Small intestine (tissue), 16 donors: ENCODE measurements at places on chromosomes 4 and X. TPM values are rescaled to one million over a fixed set of nuclear protein-coding genes. Genes with fewer than 3 reads are reported as not detected.

DNA sequence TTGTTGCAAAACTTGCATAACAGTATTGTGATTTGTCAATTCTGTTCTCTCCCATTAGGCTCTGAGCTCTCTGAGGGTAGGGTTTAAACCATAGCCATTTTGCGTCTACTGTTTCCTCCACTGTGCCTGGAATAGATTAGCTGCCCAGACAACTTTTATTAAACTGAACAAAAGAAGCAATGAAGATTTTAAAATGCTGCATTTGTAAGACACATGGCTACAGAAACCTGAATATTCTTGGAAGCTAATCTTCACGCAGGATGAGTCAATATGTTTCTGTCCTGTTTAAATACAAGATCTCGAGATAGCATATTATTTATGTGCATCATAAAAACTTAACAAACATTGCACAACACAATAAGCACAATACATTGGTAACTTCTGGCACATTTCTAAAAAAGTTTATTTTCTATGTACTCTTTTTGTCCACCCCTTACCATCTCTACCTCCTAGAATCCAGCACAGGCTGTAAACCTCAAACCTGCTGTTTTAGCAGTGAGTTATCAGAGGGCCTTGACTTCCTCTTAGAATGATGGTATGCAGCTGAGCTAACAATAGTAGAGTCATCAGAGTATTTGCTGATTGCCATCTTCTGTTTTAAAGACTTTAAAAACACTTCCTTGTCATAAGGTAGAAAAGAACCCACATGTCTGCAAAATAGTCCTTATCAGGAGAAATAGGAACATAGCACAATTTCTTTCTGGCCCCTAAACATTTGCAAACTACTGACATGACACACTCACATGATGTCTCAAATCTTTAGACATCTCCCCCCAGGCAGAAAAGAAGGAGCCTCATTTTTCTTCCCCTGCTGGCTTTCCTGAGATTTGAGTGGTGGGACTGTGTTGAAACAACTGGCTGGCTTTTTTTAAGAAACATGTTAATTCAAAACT is 10.6 kb upstream of the CCNG2 start:
- H3K27ac ChIP-seq = peak overlapping the region; percentile 44
- no peaks in the 10 kb centered on the region for H3K36me3 ChIP-seq
- no peaks in the 10 kb centered on the region for H3K27me3 ChIP-seq
- peaks cover 4% of the 10 kb centered on the region for H3K4me1 ChIP-seq
- no peak overlapping the region for H3K4me3 ChIP-seq
- peak; percentile 25 for DNase-seq

DNA sequence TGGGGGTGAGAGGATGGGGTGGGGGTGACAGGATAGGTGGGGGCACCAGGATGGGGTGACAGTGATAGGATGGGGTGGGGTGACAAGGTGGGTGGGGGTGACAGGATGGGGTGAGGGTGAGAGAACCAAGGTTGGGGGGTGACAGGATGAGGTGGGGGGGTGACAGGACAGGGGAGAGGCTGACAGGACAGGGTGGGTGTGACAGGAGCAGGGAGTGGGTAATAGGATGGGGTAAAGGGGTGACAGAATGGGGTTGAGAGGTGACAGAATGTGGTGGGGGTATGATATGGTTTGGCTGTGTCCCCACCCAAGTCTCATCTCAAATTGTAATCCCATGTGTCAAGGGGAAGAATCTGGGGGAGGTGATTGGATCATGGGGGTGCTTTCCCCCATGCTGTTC is 26.0 kb downstream of the RNF212 start:
- H3K4me1 ChIP-seq = no peaks in the 10 kb centered on the region
- no peak overlapping the region for H3K4me3 ChIP-seq
- H3K27me3 ChIP-seq = no peaks in the 10 kb centered on the region

DNA sequence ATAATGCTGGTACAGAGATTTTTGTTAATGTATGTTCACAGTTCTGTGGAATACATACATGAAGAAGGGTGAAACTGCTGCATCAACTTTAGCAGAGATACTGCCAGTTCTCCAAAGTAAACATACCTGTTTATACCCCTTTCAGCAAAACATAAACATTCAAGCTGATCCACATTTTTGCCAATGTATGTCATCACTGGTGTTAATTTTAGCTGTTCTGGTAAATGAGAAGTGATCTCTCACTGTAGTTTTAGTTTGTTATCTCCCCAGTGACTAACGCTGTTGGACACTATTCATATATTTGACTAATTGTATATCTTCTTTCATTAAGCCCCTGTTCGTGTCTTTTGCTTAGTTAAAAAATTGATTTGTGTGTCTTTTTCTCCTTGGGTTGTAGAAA is 82.0 kb downstream of the HAUS3 start:
- no peaks in the 10 kb centered on the region for H3K27me3 ChIP-seq
- H3K4me1 ChIP-seq = no peaks in the 10 kb centered on the region
- no peak for DNase-seq
- H3K27ac ChIP-seq = no peak overlapping the region
- H3K4me3 ChIP-seq = no peak overlapping the region

The AFP gene
- polyA plus RNA-seq = not detected
